Stomach (tissue), 19 donors: ENCODE measurements at places on chromosomes 3 and 15.
A peak's percentile ranks its signal among the peaks of the same experiment; 100 is the strongest.

- DNase-seq: no peak
Observed at GRCh38 chr3:16618721-16619120, 13.5 kb upstream of the DAZL start.

- no peak for DNase-seq
Observed at GRCh38 chr3:59979542-59979941, 929.7 kb upstream of the CFAP20DC start.

DNA sequence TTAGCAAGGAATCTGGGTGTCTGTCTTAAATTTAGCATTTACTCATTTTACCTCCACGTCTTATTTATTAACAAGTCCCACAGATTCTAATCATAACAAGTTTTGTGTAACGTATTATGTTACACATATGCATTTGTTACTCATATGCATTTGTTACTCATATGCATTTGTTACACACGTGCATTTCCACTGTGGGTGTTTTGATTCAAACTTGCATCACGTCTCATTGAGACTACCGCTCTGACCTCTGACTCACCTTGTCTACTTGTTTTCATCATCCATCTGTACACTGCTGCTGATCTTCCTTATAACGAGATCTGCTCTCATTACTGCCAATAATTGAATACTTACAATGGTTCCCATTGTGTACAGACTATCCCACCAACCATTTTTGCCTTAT, 1141.4 kb downstream of the TBL1XR1 start:
- no peak for DNase-seq

GRCh38 chr15:70720228-70721016, 42.9 kb downstream of the UACA start:
- DNase-seq: no peak

DNA sequence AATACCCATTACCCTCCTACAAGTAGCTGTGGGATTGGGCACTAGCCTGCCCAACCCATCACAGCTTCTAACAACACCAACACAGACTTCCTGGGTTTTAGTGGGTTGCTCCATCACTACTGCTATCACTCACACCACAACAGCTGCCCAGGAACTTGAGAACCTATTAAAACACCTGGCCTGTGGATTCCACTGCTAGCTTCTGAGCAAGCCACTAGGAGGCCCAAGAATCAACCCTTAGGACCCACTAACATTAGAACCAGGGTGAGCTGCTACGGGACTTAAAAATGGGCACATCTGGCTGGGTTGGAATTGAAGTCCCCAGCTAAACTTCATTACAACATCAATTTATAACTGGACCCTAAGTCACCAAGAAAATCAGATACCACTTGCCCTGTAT, 113.2 kb upstream of the TP63 start:
- no peak for DNase-seq

GRCh38 chr3:162019817-162020216, 523.2 kb downstream of the OTOL1 start:
- no peak for DNase-seq

DNA sequence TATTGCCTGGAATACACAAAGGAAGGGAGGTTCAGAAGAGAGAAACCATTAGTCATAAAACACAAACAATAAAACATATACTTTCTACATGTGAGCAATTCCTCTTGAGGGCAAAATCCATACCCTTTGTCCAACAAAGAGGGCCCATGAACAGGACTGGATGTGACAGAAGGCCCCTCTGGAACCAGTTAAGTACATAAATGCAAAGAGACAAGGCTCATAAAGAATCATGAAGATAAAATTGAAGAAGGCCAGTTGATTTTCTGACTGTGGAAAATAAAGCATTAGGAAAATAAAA, 58.3 kb upstream of the CPOX start:
- no peak for DNase-seq

- DNase-seq: no peak
Observed at GRCh38 chr3:100868894-100869293, 124.3 kb downstream of the ABI3BP start.

GRCh38 chr3:58214484-58215316, 3.9 kb upstream of the DNASE1L3 start:
- DNase-seq: no peak

- DNase-seq: no peak
Observed at GRCh38 chr3:23829242-23829934, 23.6 kb downstream of the UBE2E1 start.

DNA sequence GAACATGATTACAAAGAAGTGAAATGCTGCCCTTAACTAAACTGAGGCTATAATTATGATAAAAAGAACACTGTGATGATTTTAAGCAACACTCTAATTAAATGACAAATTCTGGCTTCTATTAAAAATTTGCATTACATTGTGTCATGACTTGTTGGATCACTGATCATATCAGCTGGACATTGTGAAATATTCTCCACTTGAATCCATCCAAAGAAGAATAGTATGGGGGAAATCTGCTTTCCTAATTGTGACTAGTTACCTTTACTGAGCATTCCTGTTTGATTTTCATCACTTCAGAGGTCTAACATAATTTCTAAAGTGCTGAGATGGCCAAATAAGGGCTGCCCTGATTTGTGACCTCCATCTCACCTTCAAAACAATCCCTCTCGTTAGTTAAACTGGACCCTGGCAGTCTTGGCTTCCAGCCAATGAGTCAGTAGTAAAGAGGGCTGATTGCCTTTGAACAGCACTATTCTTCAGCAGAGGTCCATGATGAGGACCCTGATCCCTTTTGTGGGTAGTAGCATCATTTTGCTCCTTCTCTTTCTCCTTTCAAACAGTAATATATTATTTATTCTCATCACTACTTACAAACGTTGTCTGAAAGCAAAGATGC, 53.5 kb upstream of the LEKR1 start:
- DNase-seq: peak; percentile 30

DNA sequence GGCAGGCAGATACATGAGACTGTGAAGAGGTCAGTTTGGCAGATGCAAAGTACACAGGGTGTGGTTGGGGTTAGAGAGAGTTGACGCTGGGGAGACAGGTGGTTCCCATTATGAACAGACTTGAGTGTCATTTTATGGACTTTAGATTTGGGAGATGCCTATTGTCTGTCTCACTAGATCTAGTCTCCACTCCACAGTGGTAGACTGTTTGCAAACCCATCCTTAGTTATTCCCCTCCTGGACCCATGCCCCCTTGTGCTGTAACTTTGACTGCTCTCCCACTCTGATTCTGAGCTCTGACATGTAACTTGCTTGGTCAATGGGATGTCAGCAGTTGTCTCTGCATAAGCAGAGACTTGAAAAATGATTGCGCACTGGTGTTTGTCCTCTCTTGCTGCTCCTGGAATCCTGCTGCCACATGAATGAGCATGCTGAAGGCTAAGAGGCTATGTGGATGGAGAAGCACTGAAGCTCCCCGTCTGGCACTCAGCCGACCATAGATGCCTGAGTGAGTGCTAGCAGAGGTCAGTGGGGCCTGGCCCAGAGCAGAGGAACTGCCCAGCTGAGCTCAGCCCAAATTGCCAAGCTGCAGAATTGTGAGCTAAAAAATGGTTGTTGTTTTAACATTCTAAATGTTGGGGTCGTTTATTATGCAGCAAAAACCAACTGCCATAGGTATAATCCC, 88.2 kb downstream of the FAM43A start:
- DNase-seq: no peak

- DNase-seq: no peak
Observed at GRCh38 chr15:98394546-98394945, 253.8 kb upstream of the IGF1R start.

GRCh38 chr3:38375488-38376097, 29.0 kb downstream of the XYLB start:
- DNase-seq: no peak

DNA sequence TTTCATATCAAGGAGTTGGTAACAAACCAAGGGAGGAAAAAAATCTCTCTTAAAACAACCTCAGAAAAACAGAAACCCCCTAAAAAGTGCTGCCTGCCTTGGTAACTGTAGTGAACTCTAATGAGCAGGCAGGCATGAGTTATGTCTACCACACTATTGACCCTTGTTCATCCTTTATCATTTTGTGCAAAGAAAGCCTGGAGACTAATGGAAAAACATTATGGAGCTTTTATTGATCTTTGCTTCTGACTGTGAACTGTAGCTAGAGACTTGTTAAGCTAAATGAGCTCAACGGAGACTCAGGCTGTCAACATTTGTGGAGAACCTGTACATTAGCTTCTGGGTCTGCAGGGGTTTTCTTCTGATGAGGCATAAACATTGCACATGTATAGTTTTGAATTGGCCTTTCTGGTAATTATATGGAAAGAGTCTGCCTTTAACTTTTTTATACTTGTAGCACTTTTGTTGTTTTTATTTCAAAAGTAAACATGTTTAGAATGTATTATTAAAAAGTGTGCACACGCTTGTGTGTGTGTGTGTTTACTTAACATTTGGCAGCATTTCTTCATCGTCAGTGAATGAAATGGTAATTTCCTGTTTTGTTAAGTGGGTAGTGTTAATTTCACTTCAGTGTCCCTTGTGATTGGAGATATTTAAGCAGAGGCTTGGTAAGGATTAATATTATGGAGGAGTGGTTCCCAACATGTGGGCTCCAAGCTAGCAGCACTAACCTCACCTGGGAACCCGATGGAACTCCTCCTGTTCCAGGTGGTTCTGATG, 15.9 kb upstream of the SPTSSB start:
- no peak for DNase-seq

DNA sequence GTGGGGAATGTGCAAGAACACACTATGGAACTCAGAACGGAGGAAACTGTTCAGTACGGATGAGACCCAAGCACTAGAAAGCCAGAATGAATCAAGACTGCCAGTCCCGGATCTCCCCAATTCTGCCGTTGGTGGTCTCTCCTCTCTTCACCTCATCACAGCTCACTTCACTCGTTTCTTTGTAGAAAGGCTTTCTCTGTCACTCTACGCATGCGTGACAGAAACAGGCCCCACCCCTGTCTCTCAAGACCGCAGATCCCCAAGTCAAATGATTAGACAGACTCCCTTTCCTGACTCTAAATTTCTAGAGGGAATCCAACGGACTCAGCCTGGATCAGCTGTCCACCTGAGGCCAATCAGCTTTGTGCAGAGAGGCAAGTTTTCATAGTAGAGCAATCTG, 505.7 kb upstream of the ADAMTS9 start:
- DNase-seq: no peak

GRCh38 chr3:177314897-177315296, 117.6 kb upstream of the TBL1XR1 start:
- DNase-seq: no peak

DNA sequence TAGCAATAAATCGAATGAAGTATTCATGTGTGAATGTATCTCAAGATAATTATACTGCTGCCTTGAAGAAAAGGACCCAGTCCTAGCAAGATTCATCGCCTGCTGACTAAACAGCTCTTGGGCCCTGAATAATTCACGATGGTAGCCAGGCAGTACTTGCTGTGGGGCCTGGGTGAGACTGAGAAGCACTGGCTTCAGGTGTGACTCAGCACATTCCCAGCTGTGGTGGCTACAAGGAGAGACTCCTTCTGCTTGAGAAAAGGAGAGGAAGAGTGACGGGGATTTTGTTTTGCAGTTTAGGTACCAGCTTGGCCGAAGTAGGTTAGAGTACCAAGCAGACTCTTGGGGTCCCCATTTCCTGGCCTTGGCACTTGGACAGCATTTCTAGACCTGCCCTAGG, 47.6 kb upstream of the CD200R1L start:
- no peak for DNase-seq

DNA sequence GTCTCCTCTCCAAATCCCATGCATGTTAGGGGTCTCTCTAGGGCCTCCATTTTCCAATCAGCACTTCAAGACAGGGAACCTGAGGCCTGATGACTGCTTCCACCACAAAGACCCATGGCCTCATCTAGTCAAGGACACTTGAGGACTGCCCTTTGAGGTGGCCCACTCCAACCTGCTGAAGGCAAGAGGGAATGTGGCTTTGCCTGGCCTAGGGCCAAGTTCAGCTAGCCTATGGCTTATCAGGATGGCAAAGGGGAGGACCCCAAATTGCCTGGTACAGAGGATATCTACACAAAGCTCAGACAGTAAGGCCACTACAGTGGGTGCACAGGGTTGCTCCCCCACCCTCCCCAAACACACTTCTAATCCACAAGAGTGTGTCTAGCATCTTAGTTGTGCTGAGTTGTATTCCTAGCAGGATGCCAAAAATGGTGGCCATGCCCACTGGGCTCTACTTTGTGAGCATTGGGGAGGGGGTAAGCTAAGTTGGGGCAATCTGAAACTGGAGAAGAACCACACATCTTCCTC, 10.0 kb upstream of the GRAMD2A start:
- DNase-seq: no peak

GRCh38 chr15:82737975-82738374, 28.3 kb upstream of the AP3B2 start:
- DNase-seq: no peak

DNA sequence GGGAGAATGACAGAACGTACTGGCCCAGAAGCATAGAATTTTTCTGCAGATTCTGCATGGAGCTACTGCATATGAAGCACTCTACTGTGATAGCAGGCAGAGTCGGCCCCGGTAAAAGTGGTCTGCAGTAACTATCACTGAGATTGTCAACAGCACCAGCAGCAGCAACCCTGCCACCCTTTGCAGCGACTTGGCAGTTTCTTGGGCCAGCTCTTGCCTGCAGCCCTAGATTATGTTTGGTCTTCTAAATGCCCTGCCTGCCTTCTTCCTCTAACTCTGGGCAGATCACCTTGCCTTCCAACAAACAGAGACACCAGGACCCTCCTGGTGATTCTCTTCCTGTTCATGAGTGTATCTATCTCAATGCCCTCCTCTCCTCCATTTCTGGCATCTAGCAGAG, 129.1 kb upstream of the ABHD17C start:
- DNase-seq: no peak

GRCh38 chr15:59722476-59722875, 33.4 kb upstream of the BNIP2 start:
- no peak for DNase-seq

DNA sequence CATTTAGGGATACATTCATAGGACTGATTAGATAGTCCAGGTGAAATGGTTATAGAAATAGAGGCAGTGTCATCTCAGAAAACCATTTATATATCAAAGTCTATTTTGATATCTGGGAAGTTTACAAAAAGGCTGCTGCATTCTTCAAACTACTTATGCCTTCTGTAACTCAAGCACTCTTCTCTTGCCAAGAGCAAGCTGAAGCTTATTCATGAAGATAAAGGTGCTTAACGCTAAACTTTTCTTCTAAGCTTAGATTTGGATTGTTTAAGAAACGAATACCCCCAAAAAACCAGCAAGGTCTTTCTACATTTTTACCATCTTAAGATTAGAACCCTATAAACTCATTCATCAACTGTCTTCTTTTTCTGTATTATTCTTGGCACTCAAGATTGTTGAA, 23.3 kb upstream of the USF3 start:
- no peak for DNase-seq

- no peak for DNase-seq
Observed at GRCh38 chr15:82966671-82967071, 14.2 kb upstream of the HOMER2 start.
